NCI-H524 (cell line): ENCODE measurements at places on chromosomes 4 and X.

DNA sequence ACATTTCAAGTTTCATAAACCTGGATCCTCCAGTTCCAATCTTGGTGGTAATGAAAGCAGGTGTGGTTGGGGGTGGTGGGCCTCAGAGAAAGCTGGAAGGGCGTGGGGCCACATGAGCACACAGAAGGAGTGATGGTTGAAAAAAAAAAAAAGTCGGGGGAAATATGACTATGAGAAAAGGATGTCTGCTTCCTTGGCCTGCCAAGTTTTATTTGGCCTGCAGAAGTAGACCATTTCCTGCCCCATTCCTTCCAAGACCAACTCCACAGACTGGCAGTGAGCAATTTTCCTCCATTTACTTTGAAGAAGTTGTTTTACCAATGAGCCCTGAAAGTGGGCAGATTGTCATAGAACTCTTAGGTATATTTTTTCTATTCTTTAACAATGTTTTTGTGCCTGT lies 43.3 kb downstream of the LNX1 start:
- DNase-seq, result no peak

GRCh38 chr4:12633053-12633651 lies 851.0 kb downstream of the RAB28 start:
- DNase-seq, result peak; percentile 87

DNA sequence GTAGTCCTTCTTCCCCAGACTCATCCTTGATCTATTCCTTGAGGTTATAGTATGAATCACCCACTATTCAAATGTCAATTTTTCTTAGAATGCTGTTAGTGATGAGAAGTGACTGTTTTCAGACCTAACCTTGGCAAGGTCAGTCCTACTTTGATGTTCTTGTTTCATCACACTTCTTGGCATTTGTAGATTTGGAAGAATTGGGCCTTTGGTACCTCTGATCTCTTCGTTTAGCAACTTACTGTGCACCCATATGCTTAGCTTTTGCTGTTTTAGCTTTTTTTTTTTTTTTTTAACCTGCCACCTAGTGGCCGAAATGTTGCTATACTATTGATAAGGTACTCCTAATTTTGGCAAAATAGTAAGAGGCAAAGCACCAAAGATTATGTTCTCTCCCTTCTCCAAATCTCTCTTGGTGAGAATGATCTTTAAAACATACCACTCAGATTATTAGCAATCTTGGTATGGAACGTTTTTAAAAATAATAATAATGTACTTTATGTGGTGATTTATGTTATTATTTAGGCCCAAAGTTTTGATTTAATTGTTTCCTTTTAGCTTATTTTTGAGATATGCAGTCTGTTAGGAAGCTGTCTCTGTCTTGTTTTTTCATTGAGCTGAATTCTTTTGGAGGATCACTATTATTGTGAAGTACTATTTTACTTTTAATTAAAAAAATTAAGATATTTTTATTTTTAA lies 16.6 kb downstream of the DCK start:
- peak; percentile 30 for DNase-seq

DNA sequence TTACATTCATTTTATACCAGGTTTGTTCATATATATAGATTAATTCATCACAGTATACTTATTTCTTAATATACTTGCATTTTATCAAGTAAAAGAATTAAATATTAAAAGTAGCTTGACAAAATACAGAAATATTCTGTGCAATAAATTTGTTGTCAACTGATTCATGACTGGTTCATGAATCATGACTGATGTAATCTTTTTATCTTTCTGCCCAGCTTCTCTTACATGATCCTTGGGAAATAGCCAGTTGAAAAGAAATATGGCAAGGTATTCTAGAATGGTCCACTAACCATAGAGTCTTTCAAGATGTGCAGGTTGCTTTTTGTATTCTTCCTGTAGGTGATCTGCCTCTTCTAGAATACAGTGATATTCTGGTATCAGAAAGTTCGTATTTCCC lies 4.2 kb upstream of the CCNA2 start:
- no peak for DNase-seq

DNA sequence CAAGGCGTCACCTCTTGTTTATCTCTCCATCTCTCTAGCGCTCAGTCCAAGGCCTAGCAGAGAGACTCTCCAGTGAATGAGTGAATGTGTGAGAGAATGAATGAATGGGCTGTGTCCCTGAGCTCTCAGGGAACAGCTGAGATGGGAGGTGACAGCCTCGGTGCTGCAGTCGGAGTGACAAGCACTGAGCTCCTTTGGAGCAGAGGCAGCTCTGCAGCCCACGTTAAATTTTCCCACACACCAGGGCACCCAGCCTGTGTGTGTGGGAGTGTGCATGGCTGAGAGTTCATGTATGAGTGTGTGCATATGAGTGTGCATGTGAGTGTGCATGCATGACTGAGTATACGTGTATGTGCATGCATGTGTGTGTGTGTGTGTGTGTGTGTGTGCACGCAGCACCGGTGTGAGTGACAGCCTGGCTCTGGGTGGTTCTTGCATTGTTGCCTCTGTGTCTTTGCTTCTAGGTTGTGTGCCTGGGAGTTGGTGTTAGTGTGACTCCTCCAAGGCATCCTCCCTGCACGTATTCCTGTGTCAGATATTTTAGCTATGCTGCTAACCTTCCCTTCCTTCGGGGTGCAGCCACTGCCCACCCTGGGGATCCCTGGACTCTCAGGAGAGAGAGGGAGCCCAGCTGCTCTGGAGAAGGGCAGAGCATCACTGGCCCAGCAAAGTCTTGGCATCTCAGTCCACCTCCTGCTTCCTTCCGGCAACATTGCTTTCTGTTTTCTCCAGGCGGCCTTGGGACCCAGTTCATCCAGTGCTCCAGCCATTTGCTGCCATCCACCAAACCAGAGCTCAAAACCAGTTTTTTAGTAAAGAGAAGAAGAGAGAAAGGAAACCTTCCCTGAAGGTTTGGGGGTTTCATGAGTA lies 98.6 kb downstream of the PPP2R2C start:
- no peak for DNase-seq

- DNase-seq, result peak; percentile 14
These were observed at the start of gene GLRA2 for GRCh38 chrX:14529290-14529989. TSS of gene GLRA2 (plus strand) at chrX:14529536. CDS start at chrX:14530058, 522 bp downstream.

DNA sequence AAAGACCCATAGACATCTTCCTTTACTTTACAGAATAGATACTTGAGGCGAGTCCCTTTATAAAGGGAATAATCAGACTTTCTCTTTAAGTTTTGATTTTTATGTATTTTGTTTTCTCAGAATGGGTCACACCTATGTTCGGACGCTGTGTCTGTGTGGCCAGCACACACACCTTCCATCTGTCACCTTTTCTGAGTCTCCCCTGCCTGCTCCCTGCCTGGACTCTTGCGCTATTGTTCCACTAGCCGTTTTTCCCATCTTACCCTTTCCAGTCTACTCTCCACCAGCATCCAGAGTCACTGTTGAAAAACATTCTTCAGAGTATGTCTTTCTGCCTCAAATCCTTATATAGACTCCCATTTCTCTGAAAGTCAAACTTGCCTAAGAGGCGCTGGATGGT lies 236.1 kb downstream of the MAML3 start:
- DNase-seq, result no peak

GRCh38 chrX:110992611-110993010 lies 103.4 kb upstream of the PAK3 start:
- DNase-seq, result peak; percentile 20

GRCh38 chr4:20576861-20577260 lies 123.4 kb upstream of the PACRGL start:
- DNase-seq, result no peak

DNA sequence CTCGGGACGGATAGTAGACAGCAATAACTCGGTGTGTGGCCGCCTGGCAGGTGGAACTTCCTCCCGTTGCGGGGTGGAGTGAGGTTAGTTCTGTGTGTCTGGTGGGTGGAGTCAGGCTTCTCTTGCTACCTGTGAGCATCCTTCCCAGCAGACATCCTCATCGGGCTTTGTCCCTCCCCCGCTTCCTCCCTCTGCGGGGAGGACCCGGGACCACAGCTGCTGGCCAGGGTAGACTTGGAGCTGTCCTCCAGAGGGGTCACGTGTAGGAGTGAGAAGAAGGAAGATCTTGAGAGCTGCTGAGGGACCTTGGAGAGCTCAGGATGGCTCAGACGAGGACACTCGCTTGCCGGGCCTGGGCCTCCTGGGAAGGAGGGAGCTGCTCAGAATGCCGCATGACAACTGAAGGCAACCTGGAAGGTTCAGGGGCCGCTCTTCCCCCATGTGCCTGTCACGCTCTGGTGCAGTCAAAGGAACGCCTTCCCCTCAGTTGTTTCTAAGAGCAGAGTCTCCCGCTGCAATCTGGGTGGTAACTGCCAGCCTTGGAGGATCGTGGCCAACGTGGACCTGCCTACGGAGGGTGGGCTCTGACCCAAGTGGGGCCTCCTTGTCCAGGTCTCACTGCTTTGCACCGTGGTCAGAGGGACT lies 5.7 kb upstream of the MSANTD1 start:
- DNase-seq, result no peak

DNA sequence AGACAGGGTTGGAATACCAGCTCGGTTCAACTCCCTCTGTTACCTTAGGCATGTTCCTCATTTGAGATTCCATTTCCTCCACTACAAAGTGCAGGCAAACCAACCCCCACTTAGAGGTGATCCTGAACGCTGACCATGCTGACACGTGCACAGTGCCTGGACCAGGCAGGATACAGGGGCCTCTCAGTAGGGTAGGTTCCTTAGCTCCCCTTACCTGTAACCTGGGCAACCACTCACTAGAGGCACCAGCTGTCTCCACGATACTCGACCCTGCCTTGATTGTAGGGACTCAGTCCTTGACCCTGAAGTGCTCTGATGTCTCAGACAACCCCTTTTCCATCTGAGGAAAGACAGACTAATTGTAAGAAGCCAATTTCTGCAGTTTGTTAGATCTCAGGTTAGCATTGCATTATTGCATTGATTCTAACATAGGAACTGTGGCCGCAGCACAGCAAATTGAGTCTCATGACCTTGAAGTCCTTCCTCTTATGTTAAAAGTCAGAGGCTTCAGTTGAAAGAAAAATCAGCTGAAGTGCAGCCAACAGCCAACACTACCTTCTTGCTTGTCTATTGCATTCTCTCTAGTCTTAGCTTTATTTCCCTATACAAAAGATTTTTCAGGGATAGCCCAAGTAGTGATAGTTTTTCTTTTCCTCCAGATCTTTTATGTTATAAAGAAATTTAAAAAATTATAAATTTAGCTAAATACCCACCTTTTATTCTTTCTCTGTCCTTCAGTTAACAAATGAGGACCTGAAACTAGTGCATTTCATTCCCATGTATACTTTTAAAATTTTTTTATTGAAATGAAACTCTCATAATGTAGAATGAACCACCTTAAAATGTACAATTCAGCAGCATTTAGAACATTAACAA lies 11.2 kb upstream of the C1QTNF7 start:
- DNase-seq, result no peak

DNA sequence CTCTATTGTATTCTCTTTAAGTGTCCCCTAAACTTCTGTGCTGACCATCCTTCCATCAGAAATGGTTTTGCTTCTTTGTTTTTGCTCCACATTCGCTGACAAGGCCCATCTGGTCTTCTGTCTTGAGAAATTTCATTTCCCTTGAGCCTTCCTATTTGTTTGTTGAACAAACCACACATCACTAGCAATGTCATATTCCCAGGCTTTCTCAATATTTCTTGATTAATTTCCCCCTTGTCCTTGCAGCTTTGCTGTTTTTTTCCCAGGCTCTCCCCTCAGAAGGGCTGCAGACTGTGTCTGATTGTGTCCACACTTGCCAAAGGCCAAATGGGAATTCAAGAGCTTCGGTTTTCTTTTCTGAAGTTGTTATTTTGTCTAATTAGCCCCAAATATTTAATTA lies 158.9 kb downstream of the MID1IP1 start:
- DNase-seq, result no peak

DNA sequence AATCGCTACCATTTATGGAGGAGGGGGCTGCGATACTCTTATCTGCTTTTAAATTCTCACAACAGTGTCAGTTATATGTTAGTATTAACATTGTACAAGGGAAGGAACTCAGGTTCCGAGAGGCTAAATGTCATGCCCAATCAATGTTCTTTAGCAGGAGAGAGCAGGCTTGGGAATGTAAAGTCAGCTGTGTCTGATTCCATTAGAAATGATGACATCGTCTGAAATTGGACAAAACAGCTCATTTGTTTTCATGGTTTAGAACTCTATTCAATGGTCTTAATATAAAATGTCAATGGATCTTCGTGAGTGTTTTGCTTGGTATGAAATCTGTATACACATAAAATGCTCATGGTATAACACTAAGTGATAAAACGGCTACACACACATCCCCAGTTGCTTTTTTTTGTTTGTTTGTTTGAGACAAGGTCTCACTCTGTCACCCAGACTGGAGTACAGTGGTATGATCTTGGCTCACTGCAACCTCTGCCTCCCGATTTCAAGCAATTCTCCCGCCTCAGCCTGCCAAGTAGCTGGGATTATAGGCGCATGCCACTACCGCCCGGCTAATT lies 11.9 kb upstream of the SH3KBP1 start:
- no peak for DNase-seq

- DNase-seq, result no peak
These were observed 309.7 kb upstream of the TENM3 start for GRCh38 chr4:181933471-181933870.

DNA sequence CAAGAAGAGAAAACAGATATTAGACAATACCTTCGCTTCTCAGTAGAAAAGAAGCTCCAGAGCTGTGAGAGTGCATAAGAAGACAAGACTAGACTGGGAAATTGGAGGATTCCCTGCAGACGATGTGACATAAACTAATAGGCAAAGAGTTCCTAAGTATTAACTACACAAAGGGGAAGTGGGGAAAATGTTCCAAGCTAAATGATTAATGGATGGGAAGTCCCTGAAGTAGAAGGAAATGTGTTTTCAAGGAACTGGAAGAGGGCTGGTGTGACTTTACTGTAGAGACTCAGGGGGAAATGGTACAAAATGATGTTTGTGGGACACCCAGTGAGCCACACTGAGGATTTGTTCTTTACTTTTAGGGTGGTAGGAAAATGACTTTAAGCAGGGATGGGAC lies 69.7 kb upstream of the DCLK2 start:
- no peak for DNase-seq

- DNase-seq, result peak; percentile 12
These were observed 3.4 kb downstream of the TFE3 start for GRCh38 chrX:49039598-49040375.

GRCh38 chrX:100635989-100636320 lies 651 bp downstream of the TSPAN6 start:
- peak; percentile 12 for DNase-seq
